ENCODE measurements at places on chromosomes 2 and 18.

DNA sequence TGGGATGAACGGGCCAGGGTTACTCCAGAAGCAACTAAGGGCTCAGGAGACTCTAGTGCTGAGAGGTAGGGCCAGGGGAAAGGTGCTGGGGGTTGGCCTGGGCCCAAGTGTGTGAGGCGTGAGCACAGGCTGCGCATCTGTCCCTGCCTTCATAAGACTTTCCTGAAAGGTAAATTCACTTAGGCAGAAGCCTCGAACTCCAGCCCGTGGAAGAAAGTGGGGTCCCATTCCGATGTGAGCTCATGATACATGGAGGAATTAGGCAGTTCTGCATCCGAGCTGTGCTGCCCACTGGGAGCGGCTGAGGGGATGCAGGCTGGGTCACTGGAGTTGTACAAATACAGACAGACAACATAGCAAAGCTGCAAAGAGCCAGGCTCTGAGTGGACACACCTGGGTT, 16.2 kb downstream of the PARD6G start:
- no peak for DNase-seq

DNA sequence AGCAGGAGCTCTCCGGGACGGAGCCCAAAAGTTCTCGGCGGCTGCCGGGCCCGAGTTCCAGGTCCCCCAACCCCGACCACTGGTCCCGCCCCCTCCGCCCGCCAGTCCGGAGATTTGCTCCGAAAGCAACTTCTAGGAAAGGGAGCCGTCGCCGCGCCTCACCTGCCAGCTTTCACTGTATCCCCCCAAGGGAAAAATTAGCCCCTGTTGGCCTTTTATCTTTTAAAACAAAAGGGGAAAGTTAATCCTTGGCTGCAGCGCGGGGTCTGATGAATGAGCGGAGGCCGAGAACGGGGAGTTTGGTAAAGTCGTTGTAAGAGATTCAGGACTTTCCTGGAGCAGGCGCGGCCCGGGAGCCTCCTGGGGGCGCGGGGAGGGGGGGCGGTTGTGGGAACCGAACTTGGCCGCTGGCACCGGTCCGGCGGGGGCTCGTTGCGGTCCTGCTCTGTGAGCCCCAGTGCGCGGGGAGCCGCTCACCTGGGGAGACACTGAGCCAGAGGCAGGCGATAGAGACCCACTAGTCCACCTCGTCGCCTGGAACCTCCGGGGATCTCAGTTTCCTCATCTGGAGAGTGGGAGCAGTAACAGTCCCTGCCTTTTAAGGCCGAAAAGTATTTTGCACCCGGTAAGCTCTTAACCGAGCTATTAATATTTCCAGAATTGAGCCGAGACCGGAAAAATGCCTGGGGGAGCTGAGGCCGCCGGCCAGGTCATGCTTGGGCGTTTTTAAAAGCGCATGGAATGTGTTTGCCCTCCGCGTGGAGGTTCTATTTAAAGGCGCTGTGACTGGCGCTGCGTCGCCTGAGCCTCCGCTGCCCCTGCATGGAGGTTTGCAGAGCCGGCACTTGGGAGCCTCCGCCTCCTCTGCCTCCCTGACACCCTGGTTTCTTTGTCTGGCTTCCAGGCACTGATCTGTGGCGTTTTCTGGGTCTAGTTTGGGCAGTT, 1.1 kb downstream of the EFHD1 start:
- no peak for DNase-seq

DNA sequence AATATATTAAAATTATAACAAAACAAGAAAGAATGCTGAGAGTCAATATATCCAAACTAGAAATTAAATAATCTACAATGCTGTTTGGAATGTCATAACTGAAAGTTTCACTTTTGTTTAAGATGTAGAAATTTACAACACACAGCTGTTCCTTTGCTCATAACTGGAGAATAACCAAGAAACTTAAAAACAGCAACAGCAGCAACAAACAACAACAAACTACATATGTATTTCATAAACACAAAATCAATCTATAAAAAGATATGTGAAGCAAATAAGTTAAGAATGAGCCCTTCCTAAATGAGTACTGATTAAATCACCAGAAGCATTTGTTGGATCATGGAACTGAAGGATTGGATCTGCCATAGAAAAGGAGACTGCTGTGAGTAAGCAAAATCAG, 456.5 kb upstream of the ZNF804A start:
- no peak for DNase-seq

- no peak for DNase-seq
Observed at GRCh38 chr2:20507711-20508110, 60.8 kb downstream of the RHOB start.

GRCh38 chr2:26969077-26969844, 1.2 kb upstream of the MAPRE3 start:
- no peak for DNase-seq

DNA sequence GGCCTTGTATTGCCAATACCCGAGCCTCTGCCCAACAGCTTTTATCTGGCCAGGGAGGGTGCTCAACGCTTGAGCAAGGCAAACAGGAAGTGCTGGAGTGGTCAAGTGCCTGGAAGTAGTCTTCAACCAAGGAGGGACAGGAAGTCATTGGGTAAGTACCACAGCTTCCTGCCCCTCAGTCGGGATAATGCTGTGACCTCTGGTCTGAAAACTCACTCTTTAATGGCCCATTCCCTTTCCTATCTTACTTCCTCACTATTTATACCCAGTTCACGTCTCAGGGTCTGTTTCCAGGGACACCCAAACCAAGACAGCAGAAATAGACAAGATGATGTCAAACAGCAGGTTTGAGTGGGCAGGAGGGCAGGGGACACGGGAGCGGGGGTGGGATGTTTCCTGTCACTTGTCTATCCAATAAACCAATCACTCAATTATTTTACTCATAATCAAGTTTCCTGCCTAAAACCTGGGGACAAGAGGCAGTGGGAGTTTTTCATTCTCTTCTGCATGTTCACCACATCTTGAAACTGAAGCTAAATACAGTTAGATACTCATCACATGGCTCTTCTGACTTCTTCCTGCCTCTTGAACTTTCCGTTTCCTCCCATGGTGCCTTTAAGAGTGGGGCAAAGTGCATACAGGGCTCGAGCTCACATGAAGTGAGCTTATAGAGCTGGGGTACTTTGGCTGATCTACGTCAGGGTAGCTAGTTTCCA, 68.9 kb upstream of the CAB39 start:
- DNase-seq = no peak

- no peak for DNase-seq
Observed at GRCh38 chr2:60158262-60158661, 395.2 kb downstream of the BCL11A start.

DNA sequence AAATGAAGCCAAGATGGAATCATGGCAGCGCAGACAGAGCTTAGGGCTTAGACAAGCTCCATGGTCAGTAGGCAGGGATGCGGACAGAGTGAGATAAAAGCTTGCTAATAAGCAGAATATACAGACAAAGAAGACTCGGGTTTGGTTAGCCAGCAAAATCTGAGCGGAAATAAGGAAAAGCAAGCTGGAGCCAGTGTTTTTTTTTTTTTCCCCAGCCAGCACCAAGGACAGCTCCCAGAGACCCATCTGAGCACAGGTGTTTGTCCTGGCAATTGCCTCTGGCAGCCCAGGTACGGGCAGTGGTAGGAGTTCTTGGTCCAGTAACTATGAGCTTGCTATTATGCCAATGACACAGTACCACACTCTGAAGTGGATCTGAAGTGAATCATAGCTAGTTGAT, 187.6 kb downstream of the ADCYAP1 start:
- DNase-seq = no peak

GRCh38 chr18:27017901-27018500, 152.5 kb upstream of the AQP4 start:
- peak; percentile 50 for DNase-seq

- no peak for DNase-seq
Observed at GRCh38 chr2:184908966-184909365, 310.6 kb downstream of the ZNF804A start.
